Fibroblast of villous mesenchyme (primary cell): ENCODE measurements at places on chromosomes 2 and 18. TPM values are rescaled to one million over a fixed set of nuclear protein-coding genes. Genes with fewer than 3 reads are reported as not detected.
A peak's percentile ranks its signal among the peaks of the same experiment; 100 is the strongest.

The REG3A gene
- total RNA-seq: not detected in 2 replicates

GRCh38 chr2:19764998-19765397, 136.8 kb downstream of the TTC32 start:
- peak; percentile 22 for DNase-seq

GRCh38 chr2:188776634-188777033, 197.5 kb upstream of the COL3A1 start:
- peak; percentile 67 for DNase-seq

The ZBTB7C gene
- total RNA-seq: not detected in 2 replicates

DNA sequence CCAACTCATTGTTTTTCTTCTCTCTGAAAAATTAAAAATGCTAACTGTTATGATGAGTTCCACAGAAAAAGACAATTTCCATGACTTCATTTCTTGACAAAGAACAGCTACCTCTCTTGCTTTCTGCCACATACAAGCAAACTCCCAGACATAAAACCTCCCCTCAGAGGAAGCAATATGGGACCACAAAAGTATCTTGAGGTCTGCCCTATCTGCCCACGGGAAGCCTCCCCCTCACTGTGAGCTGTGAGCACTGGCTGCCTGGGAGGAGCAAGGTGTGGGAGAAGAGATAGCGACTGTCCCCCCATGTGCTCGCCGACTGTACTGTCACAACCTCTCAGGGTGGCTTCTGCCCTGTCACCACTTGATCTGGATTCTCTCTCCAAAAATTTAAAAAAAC, 69.7 kb upstream of the NRP2 start:
- DNase-seq: peak; percentile 16

The XDH gene
- 0.32 and 0.43 TPM in 2 replicates for total RNA-seq

DNA sequence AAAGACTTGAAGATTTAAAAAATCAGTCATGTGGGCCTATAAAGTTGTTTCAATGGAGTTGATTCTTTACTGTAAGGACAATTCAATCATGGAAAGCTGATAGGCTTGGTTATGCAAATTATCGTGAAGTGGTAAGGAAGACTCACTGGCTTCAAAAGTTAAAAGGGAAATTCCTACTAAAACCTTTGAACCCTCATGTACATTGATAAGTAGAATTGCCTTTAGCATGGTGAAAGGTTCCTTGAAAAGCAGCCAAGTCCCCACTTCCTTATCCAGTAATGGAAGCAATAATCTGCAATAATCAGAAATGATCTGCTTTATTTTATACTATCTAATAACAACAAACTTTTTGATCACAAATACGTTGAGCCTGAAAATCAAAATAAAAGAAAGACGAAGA, 14.4 kb upstream of the CCL20 start:
- DNase-seq: no peak

The PPP1R7 gene
- total RNA-seq: 64.1 and 78.2 TPM in 2 replicates

The IDH1 gene
- 203 and 215 TPM in 2 replicates for total RNA-seq

- DNase-seq: no peak
These were observed 24.1 kb upstream of the ACVR1 start for GRCh38 chr2:157900203-157900602.

GRCh38 chr2:40224318-40224717, 227.6 kb downstream of the SLC8A1 start:
- DNase-seq: no peak

GRCh38 chr2:122105877-122106206, 350.4 kb downstream of the TSN start:
- no peak for DNase-seq

The ADNP2 gene
- total RNA-seq: 23.3 and 24.5 TPM in 2 replicates

The PRLH gene
- not detected in 2 replicates for total RNA-seq

DNA sequence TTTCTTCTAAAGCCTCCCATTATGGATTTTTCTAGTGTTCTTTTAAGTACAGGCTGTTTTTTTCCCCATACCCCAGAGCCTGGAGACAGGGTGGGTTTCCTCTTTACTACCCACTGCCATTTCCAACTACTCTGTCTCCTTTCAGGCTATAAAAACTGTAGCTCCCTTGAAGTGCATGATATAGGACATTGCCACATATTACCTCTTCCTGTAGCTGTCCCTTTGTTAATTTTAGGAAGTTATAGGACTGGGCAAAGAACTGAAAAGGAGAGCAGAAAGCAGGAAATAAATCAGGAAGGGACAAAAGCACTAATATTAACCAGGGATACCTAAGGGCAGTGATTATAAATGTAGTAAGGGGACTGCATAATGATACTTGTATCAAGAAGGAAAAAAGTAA, 54.1 kb downstream of the VIL1 start:
- no peak for DNase-seq

The GATA6 gene
- 5.2 and 8.7 TPM in 2 replicates for total RNA-seq

GRCh38 chr2:12928197-12928774, 211.6 kb downstream of the TRIB2 start:
- peak; percentile 89 for DNase-seq

The LOXHD1 gene
- total RNA-seq: under 0.01 TPM in 1 of 2 replicates, not detected in the other

The MROH2A gene
- total RNA-seq: not detected in 2 replicates

DNA sequence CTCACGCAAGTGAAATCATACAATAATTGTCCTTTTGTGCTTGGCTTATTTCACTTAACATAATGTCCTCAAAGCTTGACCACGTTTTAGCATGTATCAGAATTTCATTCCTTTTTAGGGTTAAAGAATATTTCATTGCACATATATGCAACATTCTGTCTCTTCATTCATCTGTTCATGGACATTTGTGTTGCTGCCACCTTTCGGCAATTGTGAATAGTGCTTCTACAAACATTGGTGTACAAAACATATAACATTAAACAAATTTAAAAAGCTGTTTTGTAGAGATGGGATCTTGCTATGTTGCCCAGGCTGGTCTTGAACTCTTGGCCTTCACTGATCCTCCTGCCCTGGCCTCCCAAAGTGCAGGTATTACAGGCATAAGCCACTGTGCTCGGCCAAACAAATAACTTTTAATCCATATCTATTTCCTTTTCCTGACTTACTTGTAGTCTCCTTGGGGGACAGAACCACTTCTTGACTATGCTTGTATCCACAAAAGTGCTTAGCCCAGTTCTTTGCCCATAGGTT, 209.3 kb downstream of the SLC4A3 start:
- DNase-seq: peak; percentile 19

DNA sequence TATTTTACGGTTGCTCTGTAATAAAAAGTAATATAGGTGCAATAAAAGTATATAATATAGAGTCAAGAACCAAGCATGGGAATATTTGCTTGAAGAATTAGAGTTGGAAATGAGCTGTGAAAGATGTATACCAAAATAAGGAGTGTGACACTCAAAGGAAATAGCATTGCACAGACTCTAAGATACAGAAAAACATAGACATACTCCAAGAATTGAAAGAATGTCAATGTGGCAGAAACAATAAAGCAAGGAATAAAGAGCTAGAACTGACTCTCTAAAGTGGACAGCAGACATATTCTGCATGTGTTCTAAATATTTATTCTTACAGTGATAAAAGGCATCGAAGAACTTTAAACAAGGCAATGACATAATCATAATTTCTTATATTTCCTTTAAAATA, 561.1 kb upstream of the SETBP1 start:
- DNase-seq: peak; percentile 3

The ERLEC1 gene
- 125 and 145 TPM in 2 replicates for total RNA-seq

The MORN2 gene
- total RNA-seq: 10.8 and 13.5 TPM in 2 replicates

- DNase-seq: no peak
These were observed 18.6 kb downstream of the COLEC11 start for GRCh38 chr2:3613524-3613905.

The LIPG gene
- total RNA-seq: 0.86 and 1.3 TPM in 2 replicates

DNA sequence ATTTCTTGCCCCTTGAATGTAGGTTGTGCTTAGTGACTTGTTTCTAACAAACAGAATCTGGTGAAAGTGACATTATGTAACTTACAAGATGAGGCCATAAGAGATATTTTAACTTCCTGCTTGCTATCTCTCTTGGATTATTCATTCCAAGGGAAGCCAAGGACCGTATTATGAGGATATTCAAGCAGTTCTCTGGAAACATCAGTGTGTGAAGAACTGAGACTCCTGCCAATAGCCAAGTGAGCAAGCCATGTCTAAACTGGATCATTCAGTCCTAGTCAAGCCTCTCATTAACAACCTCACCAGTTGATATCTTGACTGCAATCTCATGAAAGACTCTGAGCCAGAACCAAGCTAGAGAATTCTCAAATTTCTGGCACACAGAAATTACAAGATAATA, 765.1 kb upstream of the SLC8A1 start:
- no peak for DNase-seq

DNA sequence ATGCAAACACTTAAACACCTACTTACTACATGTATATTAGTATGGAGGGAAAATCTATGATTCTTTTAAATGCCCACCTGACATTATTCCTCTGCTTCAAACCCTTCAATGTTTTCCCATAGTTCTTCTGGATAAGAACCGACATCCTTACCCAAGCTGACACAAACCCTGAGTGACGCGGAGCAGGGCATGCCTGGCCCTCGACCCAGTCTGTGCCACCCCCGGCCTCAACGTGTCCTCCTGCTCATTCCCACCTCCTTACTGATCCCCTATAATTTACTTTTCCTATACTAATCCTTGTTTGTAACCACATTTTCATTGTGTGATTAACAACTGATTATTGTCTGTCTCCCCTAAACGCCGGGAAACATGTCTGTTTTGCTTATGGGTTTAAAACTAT, 17.5 kb downstream of the KIDINS220 start:
- no peak for DNase-seq

- DNase-seq: peak; percentile 70
These were observed 88.8 kb downstream of the VIT start for GRCh38 chr2:36785179-36785795.

The ESCO1 gene
- total RNA-seq: 16.8 and 18.6 TPM in 2 replicates

- no peak for DNase-seq
These were observed 1674.8 kb upstream of the TMEFF2 start for GRCh38 chr2:193869564-193869963.

GRCh38 chr2:127647242-127648190, 1.6 kb downstream of the GPR17 start:
- no peak for DNase-seq

DNA sequence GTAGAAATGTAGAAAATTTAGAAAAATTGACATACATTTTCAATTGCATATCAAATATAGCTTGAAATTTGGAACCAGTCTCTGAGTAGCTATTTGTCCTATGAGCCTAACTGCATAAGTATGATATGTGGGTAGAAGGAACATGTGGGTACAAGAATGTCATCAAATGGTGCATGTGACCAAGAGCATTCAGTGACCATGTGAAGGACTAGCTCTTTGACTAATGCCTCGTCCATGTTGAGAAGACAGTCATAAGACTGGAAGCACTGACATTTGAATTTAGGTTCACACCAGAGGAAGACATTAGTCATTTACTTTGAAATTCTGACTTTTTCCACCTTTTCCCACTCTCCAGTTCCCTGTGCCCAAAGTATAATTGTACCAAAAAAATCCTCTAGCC, 12.6 kb downstream of the MRPL44 start:
- no peak for DNase-seq

The ALPP gene
- not detected in 2 replicates for total RNA-seq

The ZNF24 gene
- total RNA-seq: 23.8 and 41.0 TPM in 2 replicates

DNA sequence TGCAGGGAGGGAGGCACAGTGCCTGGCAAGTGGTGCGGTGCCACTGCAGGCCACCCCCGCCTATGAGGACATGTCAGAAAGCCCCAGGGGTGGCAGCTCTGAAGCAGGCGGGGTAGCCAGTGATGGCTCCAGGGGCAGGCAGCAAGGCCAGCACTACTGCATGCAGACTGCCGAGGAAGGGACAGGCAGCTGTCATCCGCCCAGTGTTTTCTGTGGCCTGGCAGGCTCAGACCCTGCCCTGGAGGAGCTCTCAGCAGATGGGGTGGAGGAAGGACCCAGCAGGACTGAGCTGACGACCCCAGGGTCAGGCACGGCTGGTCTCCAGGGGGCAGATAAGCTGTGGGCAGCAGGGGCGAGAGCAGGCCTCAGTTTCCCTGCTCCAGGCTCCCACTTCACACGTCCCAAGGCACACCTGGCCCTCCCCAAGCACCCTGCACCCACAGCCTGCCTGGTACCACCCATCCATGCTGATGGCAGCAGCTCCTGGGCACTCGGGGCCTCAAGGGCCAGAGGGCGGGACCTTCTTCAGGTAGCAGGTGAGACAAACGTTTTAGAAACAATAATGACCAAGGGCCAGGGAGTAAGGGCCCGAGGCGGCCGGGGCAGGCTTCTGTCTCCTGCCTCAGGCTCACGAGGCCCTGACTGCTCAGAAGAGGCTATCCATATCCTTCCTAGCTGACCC, 48.5 kb downstream of the HS6ST1 start:
- DNase-seq: no peak

The KLHL29 gene
- total RNA-seq: 10.6 and 14.7 TPM in 2 replicates
